ENCODE measurements at places on chromosomes 1 and 21.

DNA sequence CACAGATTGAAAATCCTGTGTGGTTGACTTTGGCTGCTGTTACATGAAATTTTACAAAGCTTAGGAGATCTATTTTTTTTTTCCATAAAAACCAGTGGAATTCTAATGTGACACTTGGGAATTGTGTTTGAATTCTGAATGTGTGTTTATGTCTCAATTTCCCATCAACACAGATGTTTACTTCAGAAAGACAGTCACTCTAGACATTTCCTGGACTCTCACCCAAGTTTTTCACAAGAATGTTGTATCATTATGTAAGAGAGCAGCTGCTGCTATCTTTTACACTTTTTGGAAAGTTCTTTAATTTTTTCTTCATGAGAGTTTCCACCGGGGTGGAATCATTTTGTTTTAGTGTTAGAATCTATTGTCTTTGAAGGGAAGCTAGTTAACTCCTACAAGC, 210.1 kb downstream of the GIPC2 start:
- peak; percentile 93 for DNase-seq

DNA sequence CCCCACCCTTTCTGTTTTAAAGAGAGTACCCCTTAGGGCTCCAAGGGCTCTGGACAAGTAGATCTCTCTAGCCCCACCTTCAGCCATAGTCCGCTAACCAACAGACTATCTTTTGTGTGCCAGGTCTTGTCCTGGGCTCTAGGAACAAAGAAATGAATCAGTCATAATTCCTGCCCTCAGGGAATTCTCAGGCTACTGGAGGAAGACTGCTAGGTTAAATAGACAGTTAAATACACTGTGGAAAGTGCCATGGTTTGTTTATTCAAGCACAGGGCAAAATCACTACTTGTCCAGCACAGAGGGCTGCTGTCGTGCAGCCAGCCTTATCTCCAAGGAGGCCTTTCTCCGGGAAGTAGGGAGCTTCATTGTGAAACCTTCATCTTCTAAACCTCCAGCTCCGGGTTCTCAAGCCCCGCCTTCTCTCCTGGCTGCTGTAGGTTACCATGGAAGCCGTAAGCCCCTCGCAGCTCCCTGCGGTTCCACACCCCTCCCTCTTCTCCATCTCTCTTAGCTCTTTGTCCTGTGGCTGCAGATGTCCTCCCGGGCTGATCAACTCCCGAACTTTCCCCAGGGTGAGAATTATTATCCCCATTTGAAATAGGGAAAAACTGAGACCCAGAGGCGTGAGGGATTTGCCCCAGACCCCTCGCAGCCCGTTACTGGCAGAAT, 29.8 kb downstream of the SHISAL2A start:
- DNase-seq: peak; percentile 68

DNA sequence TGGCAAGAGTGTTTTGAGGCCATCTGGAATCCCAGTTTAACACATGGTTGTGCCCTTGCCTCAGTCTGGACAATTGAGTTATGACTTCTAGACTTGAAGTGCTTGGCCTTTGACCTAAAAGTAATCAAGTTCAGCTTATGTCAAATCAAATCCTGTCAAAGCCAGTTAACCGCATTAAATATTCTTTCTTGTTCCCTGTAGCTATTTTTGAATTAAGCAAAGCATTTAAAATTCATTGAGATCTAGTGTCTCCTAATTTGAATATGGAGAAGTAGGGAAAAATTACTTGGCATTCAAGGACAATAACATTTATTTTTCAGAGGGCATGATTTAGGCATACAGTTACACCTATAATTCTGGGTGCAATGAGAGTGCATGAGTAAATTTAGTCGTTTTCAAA, 32.1 kb downstream of the MDM4 start:
- no peak for DNase-seq

- no peak for DNase-seq
These were observed 59.5 kb downstream of the RIPK4 start for GRCh38 chr21:41707231-41707959.

GRCh38 chr1:231526536-231526935, 1.9 kb upstream of the TSNAX start:
- DNase-seq: no peak

GRCh38 chr1:153794624-153795329, 19.6 kb downstream of the SLC27A3 start:
- no peak for DNase-seq

DNA sequence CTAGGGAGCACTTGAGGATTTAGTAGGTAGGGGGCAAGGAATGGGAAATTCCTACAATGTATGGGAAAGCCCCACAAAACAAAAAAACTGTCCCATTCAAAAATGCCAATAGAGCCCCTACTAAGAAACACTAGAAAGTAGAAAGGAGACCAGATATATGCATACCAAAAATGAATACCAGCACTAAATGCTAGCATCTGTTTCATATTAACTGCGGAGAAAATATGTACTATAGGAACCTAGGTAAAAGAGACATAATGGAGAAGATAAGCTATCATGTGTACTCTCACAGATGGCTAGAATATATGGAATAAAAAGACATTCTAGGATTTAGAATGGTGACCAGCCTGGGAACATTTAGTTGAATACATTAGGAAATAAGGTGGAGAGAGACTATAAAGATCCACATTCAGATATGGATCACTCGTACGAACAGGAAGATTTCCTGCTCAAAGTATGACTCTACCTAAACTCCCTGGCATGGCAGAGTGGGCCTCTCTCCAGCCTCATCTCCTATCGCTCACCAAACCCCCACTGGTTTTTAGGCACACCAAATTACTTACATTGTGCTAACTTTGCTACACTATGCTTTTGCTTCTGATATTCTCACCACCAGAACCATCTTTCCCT, 18.3 kb downstream of the ZNHIT6 start:
- no peak for DNase-seq

- DNase-seq: no peak
These were observed 96.3 kb upstream of the RALGPS2 start for GRCh38 chr1:178628637-178629251.

GRCh38 chr1:192475970-192476369, 99.6 kb upstream of the RGS1 start:
- no peak for DNase-seq

DNA sequence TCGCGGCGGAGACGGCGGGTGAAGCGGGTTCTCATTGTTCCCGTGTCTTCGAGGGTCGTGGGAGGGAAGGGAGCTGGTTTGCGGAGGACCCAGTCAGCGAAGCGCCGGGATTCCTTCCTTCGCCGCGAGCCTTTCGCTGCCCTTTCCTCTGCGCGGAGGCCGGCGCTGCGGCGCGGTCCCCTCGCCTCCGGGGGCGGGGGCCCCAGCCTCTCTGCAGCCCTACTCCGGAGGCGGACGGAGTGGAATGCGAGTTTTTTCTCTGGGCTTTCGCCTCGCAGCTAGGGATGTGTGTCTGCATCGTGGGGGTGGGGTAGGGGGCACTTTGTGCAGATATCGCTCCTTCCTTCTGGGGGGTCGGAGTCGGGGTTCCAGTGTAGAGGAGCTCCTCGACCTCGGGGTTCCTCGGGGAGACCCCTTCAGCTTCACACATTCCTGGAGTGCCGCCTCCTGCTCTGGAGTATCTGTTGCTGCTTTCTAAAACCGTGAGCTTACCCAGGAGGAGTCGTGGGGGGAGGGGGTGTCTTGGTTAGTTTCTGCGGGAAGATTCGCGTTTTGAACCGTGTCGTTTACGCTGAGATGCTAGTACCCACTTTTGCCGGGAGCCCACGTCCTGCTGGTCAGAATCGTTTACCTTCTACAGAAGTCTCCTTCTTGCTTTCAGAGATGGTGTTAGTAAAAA, 595 bp downstream of the RNF2 start:
- DNase-seq: peak; percentile 23

- DNase-seq: peak; percentile 24
These were observed 45.6 kb downstream of the IL23R start for GRCh38 chr1:67211589-67212563.

DNA sequence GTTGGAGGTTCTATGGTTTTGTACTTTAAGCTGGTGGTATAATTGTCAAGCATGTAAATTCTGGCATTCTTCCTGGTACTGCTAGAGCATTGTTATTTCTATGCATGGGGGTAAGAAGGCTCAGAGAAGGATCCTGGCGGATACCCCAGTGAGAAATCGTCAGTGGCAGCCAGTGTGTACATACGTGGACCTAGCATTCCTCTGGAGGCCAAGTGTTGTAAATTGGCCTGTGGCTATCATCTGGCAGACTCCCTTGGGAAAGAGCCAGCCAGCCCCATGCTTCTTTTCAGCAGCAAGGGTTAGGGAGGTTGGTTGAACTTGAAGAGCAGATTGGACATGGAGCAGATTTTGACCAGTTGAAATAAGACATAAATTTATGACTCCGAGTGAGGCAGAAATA, 5.2 kb upstream of the AGO3 start:
- no peak for DNase-seq

DNA sequence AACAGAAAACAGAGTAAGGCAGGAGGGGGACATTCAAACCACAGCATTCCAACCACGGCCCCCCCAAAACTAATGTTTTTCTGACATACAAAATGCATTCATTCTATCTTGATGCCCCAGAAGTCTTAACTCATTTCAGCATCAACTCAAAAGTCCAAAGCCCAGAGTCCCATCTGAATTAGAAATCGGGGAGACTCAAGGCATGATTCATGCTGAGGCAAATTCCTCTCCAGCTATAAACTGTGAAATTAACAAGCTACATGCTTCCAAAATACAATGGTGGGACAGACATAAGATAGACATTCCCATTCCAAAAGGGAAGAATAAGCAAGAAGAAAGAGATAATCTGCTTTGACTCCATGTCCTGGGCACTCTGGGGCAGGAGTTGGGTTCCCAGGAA, 73.9 kb downstream of the KCNJ15 start:
- no peak for DNase-seq

DNA sequence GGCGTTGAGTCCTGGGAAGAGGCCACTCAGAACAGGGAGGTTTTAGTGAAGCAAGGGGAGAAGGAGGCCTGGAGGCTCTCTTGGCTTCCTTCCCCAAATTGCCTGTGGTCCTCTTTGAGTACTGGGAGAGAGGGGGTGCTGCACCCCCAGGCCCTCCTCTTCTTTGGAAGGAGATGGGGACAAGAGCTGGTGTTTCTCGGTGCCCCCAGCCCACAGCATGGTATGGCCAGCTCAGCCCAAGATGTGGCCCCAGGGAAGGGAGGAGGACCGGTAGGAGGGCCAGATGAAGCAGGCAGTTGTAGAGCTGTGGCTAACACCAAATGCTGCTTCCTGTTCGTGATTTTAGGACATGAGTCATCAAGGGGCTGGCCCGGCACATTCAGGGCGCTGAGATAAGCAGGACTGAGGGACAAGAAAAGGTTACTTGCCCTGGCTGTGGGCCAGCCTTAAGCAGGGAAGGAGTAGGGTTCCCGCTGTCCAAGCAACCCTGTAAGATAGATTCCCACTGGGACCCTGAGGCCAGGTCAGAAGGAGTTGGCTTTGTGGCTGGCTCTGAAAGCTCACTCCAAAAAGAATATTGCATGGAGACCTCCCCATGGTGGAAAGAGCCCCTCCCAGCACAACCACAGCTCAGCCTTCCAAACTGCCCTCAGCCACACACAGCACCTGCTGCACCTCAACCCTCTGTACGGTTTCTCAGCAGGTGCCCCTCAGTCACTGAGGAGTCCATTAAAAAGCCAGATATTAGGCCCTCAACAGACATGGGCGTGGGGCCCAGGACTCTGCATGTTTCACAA, 4.9 kb upstream of the TNFRSF1B start:
- DNase-seq: peak; percentile 92

DNA sequence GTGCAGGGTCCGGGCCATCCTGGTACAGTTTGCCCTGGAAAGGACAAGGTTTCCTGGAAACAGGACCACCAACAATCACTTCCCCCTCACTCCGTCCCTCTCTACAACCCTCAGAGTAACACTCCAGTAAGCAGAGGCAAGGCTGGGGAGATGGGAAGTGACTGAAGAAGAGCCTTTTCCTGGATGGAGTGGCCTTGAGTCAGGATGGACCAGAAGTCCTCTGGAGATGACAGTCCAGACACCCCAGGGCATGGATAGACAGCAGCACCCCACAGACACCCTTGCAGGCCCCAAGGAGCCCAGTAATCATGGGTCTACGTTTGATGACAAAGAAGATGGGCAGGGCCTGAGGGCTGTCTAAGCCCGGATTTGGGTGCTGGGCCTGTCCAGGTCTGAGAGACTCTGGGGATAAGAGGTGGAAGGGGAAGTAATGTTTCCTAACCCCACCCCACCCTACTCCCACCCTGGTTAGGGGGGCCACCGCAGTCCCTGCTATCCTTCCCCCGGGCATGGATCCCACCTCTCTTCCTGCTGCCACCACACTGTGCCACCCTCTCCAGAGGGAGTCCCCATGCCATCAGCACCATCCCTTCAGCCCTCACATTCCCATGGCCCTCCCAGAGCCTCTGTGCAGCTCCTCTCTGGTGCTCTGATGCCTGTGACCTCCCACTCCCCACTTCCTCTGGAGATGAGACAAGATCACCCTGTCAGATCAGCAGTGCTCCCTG, 7.2 kb upstream of the S100A8 start:
- DNase-seq: no peak

DNA sequence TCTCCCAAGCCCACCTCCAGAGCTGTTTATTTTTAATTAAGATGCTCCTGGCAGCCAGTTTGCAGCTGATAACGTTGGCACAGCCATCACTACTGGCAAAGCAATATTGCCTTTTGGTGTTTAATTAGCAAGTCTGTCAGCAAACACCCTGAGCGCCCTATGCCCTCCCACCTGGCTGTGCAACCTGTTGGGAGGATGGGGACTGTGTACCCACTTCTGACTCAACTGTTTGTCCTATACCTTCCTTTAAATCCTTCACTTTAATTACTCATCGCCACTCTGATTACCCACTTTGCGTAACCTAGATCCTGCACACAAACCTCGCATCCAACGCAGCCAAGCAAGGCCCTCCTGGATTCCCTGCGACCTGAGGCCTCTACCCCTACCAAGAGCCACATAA, 67.1 kb downstream of the BCAR3 start:
- DNase-seq: no peak

DNA sequence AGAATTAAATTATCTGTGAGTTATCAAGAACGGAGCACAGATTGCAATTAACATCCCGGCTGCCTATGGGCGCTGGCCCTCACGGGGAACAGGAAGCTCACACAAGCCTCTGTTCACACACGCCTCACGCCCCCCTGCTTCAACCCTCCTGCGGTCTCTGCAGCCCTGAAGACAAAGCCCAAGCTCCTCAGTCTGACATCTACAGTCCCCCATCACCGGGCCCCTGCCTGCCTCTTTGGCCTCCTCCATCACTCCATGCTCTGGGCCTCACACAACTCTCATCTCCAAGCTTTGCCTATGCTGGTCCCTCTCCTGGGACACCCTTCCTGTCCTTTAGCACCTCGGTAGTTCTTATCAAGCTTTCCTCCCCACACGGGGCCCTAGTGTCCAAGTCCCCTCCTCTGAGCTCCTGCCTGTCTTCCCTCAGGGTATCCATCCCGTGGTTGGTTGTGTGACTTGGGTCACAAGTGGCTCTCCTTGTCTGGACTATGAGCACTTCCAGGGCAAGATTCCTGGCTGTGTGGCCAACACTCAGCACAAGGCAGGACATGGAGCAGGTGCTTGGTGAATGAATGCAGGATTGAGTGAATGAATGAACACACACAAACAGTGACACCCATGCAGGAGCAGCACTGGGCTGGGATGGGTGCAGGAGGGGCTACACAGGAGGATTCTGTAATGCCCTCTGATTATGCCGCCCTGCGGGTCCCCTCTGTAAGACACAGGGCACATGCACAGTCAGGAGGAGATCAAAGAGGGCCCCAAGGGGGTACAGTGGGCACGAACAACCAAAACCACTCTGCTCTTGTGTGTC, 116.1 kb downstream of the DMRTB1 start:
- no peak for DNase-seq

GRCh38 chr21:35041122-35041521, 8.0 kb downstream of the RUNX1 start:
- no peak for DNase-seq

- DNase-seq: no peak
These were observed 35.1 kb upstream of the CNN3 start for GRCh38 chr1:94961988-94962387.

GRCh38 chr1:117336088-117336817, 31.0 kb upstream of the MAN1A2 start:
- no peak for DNase-seq
